ENCODE measurements at places on chromosomes 1 and 21.
A peak's percentile ranks its signal among the peaks of the same experiment; 100 is the strongest.

GRCh38 chr1:4267381-4268261, 367.5 kb upstream of the C1orf174 start:
- DNase-seq, result peak; percentile 2

GRCh38 chr1:200588698-200589097, 31.9 kb downstream of the KIF14 start:
- peak; percentile 21 for DNase-seq

- DNase-seq, result no peak
Measured at GRCh38 chr1:228860911-228861831, 125.9 kb downstream of the RHOU start.

GRCh38 chr1:169824153-169824552, 29.4 kb upstream of the METTL18 start:
- no peak for DNase-seq

DNA sequence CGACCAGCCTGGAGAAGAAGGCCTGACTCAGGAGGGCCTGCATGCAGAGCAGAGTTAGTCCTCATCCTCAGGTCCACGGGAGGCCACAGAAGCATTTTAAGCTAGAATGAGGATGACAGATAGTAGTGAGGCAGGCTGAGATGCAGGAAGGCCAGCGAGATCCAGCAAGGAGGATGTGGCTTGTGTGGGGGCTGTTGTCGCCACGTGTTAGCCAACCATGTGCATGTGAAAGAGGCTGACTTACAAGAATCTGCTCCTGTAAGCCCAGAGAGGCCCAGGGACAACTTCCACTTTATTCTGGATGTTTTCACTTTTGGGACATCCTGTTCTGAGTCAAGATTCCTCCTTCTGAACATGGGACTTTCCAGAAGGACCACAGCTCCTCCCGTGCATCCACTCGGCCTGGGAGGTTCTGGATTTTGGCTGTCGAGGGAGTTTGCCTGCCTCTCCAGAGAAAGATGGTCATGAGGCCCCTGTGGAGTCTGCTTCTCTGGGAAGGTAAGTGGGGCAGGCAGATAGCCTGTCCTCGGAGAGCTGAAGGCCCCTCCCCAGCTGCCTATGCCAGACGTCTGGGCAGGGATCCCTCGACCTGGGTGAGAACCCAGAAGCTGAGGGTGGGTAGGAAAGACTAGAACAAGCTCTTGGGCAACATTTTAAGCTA, at the start of gene SLAMF8:
SLAMF8 (plus strand) TSS at position 433 of the 661 bp plus-strand sequence; CDS start at position 459, 26 bp downstream.
- peak; percentile 52 for DNase-seq

DNA sequence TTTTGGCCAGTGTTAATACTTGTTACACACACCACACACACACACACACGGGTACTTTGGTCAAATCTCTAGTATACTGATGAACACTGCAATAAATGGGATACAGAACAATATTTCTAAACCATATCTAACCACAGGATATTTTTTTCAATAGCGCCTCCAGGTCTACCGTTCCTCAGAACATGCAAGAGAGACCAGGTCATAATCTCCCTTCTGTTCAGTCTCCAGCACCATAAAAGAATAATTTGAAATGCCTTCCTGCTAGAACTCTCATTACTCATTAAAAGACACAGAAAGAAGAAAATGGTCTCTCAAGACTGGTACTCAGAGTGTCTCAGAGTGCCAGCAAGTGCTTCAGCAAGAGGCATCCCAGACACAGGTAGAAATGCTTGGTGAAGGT, 11.5 kb upstream of the SLC44A3 start:
- no peak for DNase-seq

- no peak for DNase-seq
Measured at GRCh38 chr1:188599313-188599712, 1770.6 kb downstream of the PLA2G4A start.

DNA sequence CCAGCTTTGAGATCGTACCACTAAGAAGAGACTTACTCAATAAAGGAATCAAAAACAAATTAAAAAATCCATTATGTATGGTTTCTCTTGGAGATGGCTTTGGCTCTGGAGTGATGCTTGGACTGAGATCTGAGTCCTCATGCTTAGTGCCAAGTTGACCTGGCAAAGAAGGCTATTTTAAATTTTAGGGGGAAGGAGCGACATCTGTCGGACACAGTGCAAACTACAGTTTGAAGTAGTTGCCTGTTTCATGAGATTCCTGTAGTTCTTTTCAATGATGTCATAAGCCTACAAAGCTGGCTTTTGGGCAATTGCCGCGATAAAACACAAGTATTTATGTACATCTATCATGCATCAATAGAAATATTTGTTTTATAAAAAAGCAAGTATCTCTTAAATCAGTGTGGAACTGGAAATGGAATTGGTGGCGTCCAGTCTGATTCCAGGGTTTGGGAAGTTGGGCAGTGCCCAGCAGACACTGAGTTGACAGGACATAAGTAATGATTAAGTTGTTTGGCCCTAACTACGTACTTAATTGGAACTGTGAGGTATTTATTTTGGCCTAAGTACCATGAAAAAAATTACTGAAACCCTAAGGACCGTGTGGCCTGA, 50.0 kb downstream of the TBCE start:
- peak; percentile 74 for DNase-seq

- no peak for DNase-seq
Measured at GRCh38 chr1:19044975-19045831, 88.7 kb upstream of the IFFO2 start.

DNA sequence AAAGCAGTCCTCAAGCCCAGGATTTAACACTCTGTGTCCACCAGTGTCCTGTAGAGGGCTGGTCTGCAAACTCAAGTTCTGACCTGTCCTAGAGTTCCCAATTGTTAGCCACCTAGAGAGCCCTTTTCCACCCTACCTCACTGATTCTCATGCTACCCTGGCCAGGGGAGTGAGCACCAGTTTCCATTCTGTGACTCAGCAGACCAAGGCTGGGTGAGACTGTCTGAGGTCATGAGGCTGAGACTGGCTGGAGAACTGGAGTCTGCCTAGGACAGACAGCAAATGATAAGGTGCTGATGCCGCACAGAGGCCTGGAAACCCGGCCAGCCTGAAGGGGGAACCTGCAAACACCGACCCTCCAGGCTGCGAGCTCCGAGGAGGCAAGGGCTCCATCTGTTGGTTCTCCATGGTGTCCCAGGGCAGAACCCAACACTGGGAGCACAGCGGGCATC, 13.7 kb downstream of the GLIS1 start:
- no peak for DNase-seq

DNA sequence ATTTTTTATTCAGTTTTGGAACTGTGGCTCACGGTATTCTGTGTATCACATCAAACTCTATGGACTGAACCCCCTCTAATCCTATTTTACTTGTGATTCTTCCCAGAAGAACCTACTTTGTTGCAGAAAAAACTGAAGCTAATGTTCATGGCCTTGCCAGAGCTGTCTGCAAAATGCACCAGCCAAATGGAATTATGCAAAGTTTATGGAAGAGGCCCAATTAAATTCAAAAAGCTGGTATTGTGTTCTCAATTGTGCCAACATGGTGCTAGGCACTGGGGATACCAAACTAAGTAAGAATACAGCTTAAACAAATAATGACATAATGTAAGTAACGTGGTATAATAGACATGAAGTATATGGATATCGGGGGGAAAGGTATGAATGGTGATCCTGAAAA, 273.8 kb upstream of the DUSP10 start:
- no peak for DNase-seq

GRCh38 chr1:36108314-36108713, 16.7 kb downstream of the COL8A2 start:
- DNase-seq, result no peak

- DNase-seq, result no peak
Measured at GRCh38 chr1:226977643-226978431, 37.7 kb downstream of the COQ8A start.

GRCh38 chr1:94884106-94884505, 42.8 kb downstream of the CNN3 start:
- no peak for DNase-seq

DNA sequence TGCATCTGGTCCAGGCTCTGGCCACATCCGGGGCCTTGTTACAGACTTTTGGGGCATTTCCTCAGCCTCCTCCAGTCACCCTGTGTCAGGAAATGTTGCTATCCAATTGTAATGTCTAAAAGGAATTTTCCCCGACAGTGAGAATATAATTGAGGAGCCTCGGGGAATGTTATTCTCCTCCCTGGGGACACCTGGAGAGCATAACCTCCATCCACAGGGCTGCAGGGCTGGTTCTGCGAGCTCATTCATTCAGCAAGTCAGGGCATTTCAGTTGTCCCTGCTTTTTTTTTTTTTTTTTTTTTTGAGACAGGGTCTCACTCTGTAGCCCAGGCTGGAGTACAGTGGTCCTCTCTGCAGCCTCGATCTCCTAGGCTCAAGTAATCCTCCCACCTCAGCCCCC, 72.6 kb downstream of the MDM4 start:
- DNase-seq, result no peak

DNA sequence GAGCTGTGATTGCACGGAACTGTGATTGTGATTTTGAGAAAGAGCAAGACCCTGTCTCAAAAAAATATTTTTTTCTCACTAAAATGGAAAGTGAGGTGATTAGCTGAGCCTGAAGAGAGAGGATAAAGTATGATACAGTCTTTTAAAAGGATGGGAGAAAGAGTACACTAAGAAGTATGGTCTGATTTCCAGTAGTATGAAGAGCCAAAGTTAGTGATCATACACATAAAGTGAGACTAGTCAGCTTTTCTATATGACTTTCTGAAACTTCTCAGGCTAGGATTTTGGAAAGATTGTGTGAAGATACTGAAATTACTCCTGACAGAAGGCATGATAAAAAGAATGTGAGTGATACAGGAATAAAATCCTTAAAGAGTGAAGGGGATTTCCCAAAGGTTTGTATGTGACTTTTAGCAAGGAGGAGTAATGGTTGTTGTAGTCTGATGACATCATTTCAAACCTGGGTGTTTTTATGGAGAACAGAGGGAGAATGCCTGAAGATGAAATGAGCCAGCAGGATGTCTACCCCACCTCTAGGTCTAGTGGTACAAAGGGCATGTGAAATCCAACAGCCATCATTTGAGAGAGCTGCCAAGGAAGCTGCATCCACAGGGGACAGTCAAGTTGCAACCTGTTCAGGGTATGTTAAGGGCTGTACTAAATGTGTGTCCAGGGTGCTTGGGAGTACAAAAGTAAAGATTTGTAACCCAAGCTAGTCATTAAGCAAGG, 157.7 kb downstream of the PIK3R3 start:
- DNase-seq, result no peak

DNA sequence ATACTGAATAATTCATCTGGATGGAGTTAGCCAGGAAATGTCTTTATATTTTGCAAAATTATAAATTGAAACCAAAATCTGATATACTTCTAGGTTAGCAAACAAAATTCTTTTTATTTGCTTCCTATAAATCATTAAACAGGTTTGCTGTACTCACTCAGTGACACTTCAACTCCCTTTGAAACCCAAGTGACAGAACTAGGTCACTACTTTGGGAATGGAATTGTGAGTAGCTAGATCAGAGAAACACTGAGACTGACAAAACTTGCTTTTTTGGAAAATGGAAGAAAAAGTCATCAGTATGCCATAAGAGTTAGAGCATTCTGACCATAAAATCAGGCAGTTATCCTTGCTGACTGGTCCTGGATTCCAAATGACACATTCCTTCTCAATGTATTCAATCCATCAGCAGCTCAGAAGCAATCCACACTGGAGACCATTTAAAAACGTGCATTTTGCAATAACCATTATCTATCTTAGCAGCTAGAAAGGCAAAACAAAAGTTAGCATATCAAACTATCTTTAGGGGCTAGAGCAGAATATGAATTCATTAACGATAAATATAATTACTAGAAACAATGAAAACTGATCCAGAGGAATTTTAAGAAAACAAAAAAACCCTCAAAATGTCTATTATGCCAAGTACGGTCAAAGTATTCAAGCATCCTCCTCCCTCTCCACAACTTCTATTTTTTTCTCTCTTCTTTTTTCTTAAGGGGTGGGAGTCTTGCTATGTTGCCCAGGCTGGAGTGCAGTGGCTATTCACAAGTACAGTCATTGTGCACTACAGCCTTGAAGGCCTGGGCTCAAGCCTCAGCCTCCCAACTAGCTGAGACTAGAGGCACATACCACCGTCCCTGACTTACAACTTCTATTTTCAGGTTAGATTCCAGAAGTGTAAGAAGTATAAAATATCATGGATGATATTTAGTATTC, 60.1 kb downstream of the HNRNPR start:
- DNase-seq, result no peak

DNA sequence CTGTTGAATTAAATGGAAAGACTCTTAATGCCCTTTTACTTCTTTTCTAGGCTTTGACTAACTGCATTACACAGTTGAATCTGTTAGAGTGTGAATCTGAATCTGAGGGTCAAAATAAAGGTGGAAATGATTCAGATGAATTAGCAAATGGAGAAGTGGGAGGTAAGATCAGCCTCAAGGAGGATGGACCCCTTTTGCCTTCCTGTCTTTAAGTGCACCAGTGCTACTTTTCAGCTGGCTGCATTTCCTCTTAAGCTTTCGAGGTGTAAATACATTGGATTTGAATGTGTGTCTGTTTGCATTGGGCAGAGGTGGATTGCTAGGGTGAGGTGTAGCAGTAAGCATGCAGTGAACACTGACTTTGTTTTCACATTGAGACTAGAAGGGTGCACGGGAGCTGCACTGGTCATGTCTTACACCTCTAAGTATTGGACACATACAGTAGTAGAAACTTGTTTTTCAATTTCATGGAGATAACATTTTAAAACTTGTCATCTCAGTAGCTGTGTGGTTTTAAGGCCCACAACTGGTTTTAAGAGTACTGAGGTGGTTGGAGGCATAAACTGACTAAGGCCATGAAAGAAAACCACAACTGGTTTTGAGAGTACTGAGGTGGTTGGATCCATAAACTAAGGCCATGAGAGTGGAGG, 35.4 kb downstream of the MIA3 start:
- no peak for DNase-seq

DNA sequence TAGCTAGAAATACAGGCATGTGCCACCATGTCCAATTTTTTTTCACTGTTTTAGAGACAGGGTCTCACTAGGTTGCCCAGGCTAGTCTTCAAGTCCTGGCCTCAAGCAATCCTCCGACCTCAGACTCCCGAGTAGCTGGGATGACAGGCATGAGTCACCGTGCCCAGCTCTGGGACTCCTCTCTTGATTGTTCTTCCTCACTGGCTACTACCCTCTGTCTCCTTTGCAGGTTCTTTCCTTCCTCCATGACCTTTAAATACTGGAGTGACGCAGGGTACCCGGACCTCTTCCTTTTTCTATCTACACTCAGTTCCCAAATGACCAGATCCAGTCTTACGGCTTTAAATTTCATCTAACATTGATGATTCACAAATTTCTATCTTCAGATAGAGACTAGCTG, 34.9 kb downstream of the ASH1L start:
- DNase-seq, result no peak

DNA sequence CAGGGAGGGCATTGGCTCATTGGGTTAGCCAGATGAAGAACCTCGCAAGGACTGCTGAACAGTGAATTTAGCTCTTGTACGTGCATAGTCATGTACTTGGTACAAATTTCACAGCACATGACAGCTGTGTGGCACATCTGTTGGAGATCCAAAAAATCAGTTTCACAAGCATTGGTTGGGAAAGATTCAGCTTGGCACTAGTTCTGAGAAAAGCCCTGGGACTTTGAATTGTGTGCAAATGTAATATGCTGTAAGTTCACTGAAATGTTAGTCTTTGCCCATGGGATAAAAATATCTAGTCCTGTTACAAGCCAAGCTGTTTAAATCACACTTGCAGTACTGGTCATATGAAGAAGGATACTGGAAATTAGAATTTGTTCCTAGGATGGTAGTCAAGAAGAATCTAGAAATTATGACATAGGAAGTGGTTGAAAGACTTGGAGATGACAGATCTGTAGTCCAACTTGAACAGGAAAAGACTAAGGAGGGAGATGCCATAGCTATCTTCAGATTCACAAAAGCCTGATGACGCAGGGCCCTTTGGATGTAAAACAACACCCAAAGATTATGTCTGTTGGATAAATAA, 19.2 kb downstream of the LAMC2 start:
- no peak for DNase-seq

Measured in CD4-positive, alpha-beta T cell treated with Interleukin-1 beta for 1 hour (primary cell).